ENCODE measurements at places on chromosomes 4 and X.

- DNase-seq = no peak
Observed at GRCh38 chr4:108868606-108869227, 105.9 kb upstream of the ETNPPL start.

DNA sequence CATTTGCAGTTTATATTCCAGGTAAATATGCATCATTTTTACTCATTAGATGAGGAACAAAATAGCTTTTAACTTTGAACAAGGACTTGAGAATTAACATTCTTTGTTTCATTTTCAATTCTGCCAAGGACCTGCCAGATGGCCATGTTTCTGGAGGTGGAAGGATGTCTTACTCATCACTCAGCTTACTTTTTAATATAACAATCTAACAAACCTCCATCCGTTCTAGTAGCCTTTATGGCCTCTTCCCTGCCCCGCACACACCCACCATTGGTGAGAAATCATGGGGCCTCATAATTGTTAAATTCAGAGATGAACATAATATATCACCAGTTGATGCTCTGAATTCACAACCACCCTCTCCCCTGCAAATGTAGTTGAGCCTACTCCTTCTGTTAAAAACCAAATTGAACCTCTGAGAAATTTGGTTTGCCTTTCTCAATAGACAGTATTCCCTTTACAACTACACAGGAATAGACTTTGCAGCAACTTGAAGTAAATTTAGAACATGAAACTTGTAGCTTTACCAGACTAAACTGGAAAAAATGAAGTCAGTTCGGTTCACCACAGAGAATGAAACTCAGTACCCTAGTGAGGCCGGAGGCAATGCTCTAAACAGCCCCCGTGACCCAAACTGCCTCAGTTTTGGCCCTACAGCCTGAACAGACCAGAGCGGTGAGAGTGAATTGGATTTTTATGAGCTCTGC lies 50.1 kb upstream of the ACSL4 start:
- no peak for DNase-seq

DNA sequence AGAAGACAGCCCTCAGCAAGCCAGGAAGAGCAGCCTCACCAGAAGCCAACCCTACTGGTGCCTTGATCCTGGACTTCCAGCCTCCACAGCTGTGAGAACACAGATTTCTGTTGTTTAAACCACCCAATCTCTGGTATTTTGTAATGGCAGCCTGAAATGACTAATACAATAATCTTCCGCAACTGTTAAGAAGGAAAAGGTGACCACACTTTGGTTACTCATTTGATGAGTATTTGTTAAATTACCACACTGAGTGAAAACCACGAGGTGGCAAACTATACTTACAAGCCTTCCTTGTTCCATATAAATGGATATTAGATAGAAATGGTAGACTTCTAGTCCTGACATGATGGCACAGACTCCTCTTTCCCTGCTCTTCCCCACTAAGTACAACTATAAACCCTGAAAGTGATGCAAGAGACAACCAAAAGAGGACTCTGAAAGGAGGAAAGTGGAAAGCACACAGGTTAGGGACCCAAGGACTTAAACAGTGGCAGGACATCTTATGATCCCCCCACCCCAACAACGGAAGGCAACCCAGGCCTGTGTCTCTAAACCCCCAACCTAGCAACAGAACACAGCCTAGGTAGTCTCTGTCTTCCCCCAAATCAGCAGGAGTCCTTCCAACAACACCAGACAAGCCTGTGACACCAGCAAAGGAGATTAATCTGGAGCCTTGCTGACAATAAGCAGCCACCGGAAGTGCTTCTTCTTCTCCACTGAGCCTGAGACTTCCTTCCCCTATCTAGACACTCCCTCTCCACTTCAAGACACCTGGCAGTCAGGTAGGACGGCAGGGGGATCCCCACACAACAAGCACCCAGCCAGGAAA lies 12.3 kb downstream of the ZNF182 start:
- no peak for DNase-seq

GRCh38 chr4:103268746-103269145 lies 70.6 kb upstream of the CENPE start:
- DNase-seq = no peak

DNA sequence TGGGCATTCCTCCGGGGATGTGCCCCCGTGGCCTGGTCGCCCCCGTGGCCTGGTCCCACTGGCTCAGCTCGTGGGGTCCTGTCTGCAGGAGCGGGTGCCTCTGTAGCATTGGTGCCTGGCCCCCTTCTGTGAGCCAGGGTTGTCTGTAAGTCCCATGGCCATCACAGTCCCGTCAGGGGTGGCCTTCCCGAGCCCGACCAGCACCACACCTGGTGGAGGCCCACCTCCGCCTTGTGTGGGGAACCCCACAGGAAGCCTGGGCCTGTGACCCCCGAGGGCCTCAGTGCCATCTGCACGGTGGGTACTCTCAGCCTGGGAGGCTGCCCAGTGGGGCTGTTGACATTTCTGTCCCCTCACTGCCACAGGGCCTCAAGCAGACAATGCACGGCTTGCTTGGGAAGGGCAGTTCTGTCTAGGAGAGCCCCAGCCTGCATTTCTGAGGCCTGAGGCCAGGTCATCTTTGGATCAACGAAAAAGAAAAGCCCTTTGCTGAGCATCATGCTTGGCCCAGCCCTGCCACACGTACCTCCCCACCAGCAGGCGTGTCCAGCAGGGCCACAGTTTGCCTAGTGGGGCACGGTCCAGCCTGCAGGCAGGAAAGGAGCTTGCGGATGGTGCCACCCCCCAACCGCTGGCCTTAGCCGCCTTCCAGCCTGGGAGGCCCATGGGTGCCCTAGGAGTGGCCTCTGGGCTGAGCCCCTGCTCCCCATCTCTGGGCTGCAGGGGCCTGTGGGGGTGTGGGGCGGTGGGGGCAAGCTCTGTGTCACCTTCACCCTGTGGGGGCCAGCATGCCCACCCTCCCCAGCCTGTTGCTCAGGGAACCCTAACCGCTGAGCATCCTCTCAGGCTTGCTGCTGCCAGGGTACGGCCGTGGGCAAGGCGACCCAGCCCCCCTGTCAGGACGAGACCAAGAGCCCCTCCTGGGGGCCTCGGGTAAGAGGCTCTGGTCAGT lies 23.2 kb downstream of the NKX1-1 start:
- no peak for DNase-seq

DNA sequence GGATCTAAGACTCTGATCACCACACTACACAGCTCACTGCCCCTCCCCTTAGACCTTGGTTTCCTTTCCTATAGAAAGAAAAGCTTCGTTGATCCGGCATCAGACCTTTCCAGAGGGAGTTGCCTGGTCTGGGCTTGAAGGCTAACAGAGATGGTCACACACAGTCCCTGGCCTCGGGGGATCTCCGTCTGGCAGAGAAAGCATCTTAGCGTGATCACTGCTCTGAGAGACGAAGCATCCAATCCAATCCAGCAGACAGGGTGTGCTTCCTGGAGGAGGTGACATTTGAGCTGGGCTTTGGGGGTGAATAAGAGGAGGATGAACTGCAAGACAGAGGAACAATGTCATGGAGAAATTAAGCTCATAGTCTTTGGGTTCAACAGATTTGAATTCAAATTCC lies 49.5 kb downstream of the HTRA3 start:
- DNase-seq = peak; percentile 42

- DNase-seq = no peak
Observed at GRCh38 chrX:122625239-122625638, 558.8 kb upstream of the GRIA3 start.

DNA sequence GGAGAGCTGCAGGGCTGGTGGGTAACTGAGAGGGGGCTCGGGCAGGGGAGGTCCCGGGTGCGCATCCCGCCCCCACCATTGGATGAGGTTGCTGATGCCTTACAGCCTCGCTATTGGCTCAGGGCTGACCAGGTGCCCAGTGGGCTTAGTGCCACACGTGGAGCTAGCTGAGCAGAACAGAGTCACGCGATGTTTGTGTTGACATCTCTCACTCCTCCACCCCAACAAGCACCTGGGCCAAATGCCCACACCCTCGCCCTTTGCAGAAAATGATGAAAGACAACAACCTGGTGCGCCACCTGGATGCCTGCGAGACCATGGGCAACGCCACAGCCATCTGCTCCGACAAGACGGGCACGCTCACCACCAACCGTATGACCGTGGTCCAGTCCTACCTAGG lies 31.8 kb downstream of the ATP2B3 start:
- DNase-seq = no peak

DNA sequence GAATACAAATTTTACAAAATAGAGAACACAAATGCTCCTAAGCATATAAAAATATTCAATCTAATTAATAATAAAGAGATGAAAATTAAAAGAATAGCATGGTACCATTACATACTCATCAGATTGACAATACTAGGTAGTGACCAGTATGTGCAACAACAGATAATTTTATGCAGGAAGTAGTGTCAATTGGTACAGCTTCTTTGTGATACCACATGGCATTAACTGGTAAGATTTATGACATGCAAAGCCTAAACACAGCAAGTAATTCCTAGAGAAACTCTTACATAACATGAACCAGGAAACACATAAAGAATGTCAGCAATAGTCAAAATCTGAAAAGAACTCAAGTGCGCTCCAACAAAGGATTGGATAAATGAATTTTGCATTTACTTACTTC lies 26.3 kb downstream of the CXCL2 start:
- DNase-seq = no peak

DNA sequence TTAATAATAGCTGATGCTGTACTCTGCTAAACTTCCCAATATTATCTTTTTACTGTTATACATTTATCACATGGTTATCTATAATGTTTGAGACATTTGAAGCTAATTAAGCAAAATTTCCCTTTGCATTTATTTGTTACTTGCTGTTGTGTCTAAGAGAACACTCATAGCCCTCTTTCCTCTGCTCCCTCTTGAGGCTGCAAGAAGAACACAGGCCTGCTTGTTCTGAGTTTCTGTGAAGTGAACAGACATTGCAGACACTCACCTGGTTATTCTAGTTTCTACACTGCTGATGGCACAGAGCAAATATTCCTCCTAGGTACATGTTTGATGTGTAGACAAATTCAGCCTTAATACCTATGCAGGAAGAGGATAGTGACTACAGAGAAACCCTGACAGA lies 367.8 kb downstream of the GASK1B start:
- no peak for DNase-seq

DNA sequence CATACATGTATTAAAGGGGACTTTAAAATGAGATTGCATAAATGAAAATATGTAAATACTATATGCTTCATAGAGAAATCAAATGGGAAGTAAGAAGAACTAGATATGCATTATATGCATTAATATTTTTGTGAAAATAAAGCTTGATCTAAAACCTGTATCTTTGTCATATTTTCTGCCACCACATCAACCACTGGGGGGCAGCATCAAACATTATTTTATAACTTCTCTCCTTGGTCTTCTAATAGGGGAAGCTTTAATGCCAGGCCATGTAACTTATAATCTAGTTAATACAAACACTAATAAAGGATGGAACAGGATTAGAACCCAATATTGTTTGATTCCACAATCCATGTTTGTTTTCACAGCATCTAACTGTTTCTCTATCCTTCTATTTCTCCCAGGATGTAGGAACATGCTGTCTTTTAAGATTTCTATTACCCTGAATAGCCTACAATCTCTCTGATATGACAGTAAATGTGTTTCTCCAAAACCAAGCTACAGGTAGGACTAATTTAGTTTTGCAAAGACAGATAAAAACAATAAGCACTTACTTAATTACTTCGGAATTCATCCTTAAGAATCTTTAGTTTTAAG lies 10.0 kb downstream of the QRFPR start:
- no peak for DNase-seq

- DNase-seq = no peak
Observed at GRCh38 chr4:6703786-6704185, 5.9 kb downstream of the MRFAP1L1 start.

DNA sequence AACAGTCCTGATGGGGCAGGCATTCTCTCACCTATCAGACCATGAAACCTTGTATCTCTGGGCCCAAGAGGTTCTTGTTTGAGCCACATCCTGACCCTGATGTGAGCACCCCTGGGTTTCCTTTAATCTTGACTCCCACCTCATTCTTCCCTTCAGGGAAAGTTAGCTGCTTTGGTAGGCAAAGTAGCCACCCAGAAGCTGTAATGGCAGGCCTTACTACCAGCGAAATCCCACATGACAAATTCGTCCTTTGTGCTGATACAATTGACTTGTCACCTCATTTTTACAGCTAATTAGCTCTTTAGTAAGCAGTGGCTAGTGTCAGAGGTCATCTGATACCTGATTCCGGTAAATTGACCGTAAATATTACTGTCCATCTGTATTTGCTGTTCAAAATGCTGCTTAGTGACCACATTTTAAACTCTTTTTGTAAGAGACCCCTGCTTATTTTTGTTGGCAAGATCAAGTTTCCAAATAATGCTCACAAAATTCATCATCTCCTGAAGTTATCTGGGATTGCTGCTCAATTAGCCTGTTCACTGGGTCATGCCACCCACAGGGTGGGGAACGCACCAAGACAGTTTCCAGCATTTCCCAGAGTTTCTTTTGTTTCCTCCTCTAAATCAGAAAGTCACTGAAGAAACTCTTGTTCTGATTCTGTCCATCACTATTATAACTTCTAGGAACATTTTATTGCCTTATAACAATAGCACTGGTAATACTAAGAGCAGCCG lies 329.7 kb downstream of the GPAT3 start:
- DNase-seq = no peak

All from vagina (tissue), 2 donors.